ENCODE measurements at places on chromosomes 6 and 20. TPM values are rescaled to one million over a fixed set of nuclear protein-coding genes. Genes with fewer than 3 reads are reported as not detected.
A peak's percentile ranks its signal among the peaks of the same experiment; 100 is the strongest.

DNA sequence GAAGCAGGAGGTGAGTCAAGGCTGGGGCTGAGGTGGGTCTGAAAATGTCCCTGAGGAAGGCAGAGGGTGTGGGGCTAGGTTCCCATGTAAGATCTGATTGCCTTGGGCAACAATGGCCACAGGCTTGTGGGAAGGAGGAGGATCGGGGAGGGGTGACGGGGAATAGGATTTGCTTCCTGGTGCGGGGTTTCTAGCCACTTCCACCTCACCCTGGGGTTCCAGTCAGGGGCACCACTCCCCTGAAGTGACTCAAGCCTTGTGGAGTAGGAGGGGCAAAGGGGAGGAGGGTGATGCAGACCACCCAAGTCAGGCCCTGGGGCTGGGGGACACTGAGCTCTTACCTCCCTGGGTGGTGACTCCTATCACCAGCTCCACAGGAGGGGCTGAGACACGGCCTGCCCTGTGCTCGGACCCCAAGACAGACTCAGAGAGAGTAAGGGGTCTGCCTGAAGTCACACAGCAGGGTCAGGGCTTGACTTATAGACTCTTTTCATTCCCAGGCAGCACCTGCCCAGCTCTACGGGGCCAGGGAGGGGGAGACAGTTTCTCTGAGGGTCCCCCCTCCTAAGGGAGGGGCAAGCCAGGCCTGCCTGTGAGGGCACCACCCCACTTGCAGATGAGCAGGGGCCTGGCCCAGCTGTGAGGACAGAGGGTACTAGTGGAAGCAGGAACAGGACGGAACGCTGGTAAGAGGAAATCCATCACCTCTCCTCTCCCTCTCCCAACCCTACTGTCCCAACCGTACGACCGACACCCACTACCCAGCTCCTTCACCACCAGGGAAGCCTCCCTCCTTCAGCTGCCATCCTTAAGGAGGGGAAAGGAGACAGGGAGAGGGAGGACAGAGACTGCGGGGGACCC, 12.4 kb upstream of the SPDEF start:
- H3K4me1 ChIP-seq, result peaks cover 5% of the 10 kb centered on the region
- no peaks in the 10 kb centered on the region for H3K27me3 ChIP-seq
- H3K4me3 ChIP-seq, result no peak overlapping the region
- DNase-seq, result no peak
- no peak overlapping the region for H3K27ac ChIP-seq
- H3K36me3 ChIP-seq, result no peaks in the 10 kb centered on the region

LTB gene
- not detected for total RNA-seq

GRCh38 chr6:3446184-3446583, 10.7 kb downstream of the SLC22A23 start:
- no peaks in the 10 kb centered on the region for H3K27me3 ChIP-seq
- H3K27ac ChIP-seq, result no peak overlapping the region
- DNase-seq, result no peak

- H3K36me3 ChIP-seq, result peaks cover 87% of the 10 kb centered on the region
- DNase-seq, result no peak
- H3K4me3 ChIP-seq, result no peak overlapping the region
- no peak overlapping the region for H3K27ac ChIP-seq
These were observed 12.5 kb downstream of the FBXO30 start for GRCh38 chr6:145802141-145802540.

DNA sequence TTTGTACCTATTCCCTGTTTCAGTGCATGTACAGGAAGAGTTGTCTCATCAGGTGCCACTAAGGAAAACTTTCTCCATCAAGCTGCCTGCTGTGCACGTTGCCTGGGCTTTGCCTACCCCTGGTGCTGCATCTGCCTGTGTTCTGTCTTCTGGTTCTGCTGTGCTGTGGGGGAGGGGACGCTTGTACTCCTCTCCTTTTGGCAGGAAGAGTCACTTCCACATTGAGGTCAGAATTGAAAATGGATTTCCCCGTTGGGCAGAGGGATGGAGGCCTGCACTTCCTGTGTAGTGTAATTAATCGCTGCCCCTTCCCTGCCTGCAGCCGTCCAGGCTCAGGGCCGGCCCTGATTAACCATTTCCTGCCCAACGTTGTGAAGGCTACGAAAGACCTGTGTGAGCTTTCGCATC, 153.3 kb downstream of the SCML4 start:
- peaks cover 3% of the 10 kb centered on the region for H3K27me3 ChIP-seq
- DNase-seq, result peak; percentile 70
- no peaks in the 10 kb centered on the region for H3K4me1 ChIP-seq
- H3K36me3 ChIP-seq, result no peaks in the 10 kb centered on the region

- no peaks in the 10 kb centered on the region for H3K27me3 ChIP-seq
- H3K36me3 ChIP-seq, result peaks cover 60% of the 10 kb centered on the region
- no peaks in the 10 kb centered on the region for H3K4me1 ChIP-seq
- peak overlapping the region; percentile 32 for H3K27ac ChIP-seq
- peak overlapping the region; percentile 95 for H3K4me3 ChIP-seq
These were observed 805 bp downstream of the PHF1 start for GRCh38 chr6:33411632-33412005.

DNA sequence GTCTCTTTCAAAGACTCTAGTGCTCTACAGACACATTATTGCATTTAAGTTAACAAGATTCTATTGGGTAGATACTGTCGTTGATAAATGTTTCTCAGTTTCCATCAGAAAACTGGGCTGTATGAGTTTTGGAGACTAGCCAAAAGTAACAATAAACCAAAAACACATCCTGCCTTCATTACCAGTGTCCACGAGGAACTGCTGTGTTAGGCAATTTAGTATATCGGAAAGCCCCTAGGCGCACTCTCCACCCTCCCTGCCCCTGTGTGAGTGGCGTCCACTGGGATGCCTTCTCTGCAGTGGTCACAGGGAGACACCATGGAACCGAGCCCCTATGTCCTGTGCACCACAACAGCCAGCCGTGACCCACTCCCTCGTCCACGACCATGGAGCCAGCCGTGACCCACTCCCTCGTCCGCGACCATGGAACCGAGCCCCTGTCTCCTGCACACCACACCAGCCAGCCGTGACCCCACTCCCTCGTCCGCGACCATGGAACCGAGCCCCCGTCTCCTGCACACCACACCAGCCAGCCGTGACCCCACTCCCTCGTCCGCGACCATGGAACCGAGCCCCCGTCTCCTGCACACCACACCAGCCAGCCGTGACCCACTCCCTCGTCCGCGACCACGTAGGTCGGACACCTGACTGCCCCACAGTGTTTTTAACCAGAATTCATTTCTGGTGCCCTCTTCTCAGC, 35.3 kb downstream of the DLL1 start:
- H3K27me3 ChIP-seq, result no peaks in the 10 kb centered on the region
- no peak for DNase-seq
- no peak overlapping the region for H3K4me3 ChIP-seq
- H3K4me1 ChIP-seq, result no peaks in the 10 kb centered on the region
- no peak overlapping the region for H3K27ac ChIP-seq
- H3K36me3 ChIP-seq, result no peaks in the 10 kb centered on the region

Data from endodermal cell (in vitro differentiated cells).